Stimulated activated naive CD8-positive, alpha-beta T cell treated with anti-CD3 and anti-CD28 coated beads, Interleukin-15, amount 100 ng/mL, for 72 hours (primary cell): ENCODE measurements at places on chromosomes 16 and 17.
A peak's percentile ranks its signal among the peaks of the same experiment; 100 is the strongest.

GRCh38 chr16:64469906-64470702 is 651.8 kb downstream of the CDH11 start:
- DNase-seq = no peak

GRCh38 chr16:76345163-76345661 is 68.0 kb downstream of the CNTNAP4 start:
- DNase-seq = no peak

DNA sequence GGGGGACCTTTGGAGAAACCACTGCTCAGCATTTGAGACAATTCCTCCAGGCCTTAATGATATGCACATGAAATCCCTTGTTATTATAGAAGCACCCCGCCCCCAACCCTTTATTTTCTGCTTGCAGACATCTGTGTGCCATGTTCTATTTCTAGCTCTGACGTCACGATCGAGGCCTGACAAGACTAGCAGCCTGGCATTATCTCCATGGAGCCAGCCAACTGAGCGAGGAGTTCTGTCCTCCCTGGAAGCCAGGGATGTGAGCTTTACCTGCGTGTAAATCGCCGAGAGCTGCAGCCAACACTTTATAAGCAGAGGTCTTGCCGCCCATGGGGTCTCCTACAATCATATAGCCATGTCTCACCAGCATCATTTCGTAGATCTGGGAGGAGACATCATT is 116.9 kb downstream of the DNAH3 start:
- no peak for DNase-seq

DNA sequence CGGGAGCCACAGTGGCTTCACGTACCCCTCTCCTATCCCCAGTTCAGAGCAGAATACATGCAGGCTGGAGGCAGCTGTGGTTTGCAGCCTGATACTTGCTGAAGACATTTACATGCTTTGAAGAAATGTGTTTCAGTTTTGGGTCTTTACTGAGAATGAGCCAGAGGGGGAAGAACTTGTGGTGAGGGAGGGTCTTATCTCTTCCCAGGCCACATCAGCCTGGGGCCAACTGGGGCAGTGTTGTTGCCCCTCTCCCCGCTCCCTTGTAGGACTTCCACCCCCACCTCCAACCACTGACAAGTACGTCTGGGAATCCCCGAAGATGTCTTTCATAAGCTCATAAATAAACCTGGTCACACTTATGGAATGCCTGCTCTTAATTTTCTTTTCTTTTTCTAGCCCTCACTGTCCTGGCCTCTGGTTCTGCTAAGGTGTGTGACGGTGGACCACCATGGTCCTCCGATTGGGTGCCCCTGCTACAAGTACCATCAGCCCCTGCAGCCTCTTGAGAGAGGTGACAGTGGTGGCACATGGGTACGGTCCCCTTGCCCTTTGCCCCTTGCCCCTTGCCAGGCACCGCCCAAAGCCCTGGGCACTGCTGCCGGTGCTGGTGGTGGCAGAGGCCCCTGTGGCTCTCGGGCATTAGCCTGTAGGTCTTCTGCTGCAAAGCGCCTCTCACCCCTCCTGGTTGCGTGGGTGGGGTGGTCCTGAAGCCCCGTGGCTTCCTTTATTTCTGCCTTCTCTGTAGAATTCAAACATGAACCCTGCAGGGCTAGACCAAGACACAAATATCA is 144.8 kb upstream of the RPH3AL start:
- peak; percentile 52 for DNase-seq
